Natural killer cell (primary cell): ENCODE measurements at places on chromosomes 6 and 20.

- DNase-seq = no peak
Measured at GRCh38 chr6:16494793-16495192, 256.4 kb downstream of the GMPR start.

GRCh38 chr20:63434599-63435378 is 37.7 kb downstream of the KCNQ2 start:
- DNase-seq = peak; percentile 62

- DNase-seq = no peak
Measured at GRCh38 chr6:90226257-90226656, 70.4 kb downstream of the BACH2 start.

GRCh38 chr20:25061103-25061799 is 3.3 kb upstream of the ACSS1 start:
- no peak for DNase-seq

- no peak for DNase-seq
Measured at GRCh38 chr6:43302126-43302525, 4.1 kb downstream of the SLC22A7 start.

DNA sequence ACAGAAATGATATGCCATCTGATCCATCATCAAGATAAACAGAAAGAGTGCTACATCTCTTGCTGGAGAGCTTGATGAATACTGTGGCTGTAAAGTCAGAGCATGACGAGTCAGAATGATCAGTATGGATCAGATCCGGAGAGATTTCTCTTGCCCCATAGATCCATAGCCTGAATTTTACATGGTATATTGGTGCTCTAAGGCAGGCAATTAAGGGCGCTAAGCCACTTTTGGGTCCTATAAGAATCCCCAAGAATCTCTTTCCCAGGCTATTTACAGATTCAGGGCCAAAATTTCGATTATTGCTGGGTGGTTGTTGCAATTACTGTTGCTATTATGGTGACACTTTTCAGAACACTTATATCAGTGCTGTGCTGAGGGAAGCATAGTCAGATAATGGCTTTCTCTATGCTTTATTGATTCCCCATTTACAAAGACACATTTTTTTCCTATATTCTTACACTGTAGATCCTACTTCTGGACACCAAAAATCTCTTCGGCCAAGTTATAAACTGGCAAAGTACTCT is 94.4 kb downstream of the ADGRB3 start:
- no peak for DNase-seq

- DNase-seq = no peak
Measured at GRCh38 chr6:37861452-37861851, 41.9 kb downstream of the ZFAND3 start.

DNA sequence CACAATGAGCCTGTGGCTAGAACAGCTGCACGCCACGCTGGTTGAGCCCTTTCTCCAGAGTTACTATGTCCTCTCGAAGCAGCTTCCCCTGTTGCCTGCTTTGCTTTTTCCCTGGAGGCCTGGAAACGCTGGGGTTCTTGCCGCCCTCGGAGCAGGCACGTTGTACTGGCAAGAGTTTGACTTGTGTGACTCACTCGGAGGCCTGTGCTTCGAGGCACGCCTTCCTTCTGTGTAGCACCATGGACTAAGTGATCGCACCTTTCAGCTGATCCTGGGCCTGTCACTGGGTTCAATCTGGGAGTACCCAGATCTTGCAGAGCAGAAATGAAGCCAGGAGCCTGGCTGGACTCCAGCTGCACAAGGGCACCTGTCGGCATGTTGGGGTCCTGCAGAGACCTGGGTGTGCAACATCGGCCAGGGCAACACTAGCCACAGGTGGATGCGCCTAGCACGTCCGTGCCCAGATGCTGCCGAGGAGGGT is 5.2 kb downstream of the INSM1 start:
- no peak for DNase-seq

- no peak for DNase-seq
Measured at GRCh38 chr6:2792330-2793110, 27.3 kb downstream of the WRNIP1 start.

- DNase-seq = no peak
Measured at GRCh38 chr20:4821590-4821989, 99.9 kb downstream of the PRND start.

GRCh38 chr6:4778086-4778485 is 1.9 kb downstream of the CDYL start:
- DNase-seq = peak; percentile 27
